ENCODE measurements at places on chromosomes 7 and 10.

DNA sequence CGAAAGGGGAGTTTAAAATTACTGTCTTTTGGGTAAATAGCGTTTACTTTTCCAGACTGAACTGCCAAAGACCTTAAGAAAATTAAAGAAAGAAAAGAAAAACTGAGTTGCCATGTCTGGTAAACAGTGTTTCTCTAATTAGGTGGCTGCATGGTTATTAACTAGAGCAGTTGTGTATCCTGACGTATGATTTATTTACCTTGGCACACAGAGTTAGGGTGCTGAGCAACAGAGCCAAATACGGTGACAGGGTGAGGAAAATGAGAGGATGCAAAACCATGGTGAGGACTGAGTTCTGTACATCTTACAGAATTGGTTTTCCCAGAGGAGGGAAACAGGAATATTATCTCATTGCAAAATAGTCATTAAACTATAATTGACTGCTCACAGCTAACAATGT is 546.4 kb upstream of the FZD8 start:
- DNase-seq, result no peak

DNA sequence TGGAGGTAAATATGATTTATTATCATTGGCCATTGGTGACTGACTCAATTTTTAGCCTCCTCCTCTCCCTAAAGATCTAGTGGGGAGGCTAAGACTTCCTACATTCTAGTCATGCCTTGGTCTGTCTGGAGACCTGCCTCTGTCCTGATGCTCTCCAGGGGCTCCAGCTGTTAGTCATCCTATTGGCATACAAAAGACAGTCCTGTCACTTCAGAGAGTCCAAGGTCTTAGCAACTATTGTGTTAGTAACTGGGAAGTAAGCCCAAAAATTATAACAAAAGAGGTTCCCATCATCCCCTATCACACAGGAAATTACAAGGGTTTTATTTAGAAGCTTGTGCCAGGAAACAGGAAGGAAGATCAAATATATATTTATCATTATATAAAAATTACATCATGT is 400.6 kb upstream of the VSTM2A start:
- DNase-seq, result no peak

DNA sequence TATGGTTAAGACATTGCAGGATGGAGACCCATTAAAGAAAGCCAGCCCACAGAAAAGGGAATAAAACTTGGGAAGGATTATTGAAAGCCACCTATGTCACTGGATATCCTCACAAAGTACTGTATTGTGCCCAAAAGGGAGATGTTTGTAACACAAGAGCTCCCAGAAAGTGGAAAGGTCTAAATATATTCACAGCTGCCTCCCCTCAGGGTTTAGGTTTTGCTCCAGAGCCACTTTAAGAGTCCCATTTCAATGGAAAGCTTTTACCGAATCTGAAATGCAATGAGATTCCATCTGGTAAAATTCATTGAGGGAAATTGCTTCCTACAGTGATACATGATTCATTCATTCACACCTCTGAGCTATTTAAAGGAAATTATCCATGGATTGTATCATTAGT is 176.4 kb downstream of the XPNPEP1 start:
- no peak for DNase-seq

GRCh38 chr7:133051066-133051465 is 30.8 kb downstream of the CHCHD3 start:
- peak; percentile 15 for DNase-seq

- DNase-seq, result peak; percentile 47
These were observed 98.1 kb downstream of the GPR37 start for GRCh38 chr7:124667312-124668153.

GRCh38 chr10:95300022-95300539 is 9.3 kb upstream of the PDLIM1 start:
- DNase-seq, result no peak

- DNase-seq, result no peak
These were observed 77.0 kb upstream of the INHBA start for GRCh38 chr7:41779918-41780317.

DNA sequence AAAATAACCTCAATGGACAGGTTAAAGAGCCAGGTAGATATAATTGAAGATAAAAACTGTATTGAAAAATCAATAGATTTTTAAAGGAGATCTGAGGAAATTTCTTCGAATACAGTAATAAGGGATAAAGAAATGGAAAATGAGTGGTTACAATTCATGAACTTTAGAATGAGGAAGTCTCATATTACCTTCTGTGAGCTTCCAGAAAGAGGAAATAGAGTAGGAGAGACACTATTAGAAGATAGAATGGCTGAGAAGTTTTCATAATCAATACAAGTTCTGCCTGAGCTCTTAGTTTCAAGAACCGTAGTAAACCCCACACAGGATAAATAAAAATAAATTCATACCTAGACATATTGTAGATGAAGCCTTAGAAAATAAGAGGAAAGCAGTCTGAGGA is 11.5 kb downstream of the SDK1 start:
- DNase-seq, result no peak

DNA sequence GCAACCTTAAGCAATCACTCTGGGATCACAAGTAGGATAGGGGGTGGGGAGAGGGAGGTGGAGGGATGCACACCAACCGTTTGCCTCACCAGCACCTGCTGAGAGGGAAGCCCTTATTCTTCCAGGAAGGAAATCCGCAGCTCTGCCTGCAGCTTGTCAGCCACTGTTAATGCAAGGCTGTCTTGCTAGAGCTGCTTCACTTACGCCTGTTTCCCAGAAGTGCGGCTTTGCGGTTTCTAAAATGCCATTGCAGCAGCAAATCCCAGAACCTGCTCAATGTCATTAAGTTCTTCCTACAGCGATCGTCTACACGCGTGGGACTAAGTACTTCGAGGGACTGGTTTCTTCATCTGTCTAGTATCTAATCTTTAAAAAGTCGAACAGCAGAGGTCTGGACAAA is 191.1 kb downstream of the ZMYND11 start:
- DNase-seq, result no peak

- no peak for DNase-seq
These were observed 218.0 kb downstream of the CREB5 start for GRCh38 chr7:28630350-28630749.

- no peak for DNase-seq
These were observed 252.0 kb downstream of the ELMO1 start for GRCh38 chr7:37196676-37197075.

DNA sequence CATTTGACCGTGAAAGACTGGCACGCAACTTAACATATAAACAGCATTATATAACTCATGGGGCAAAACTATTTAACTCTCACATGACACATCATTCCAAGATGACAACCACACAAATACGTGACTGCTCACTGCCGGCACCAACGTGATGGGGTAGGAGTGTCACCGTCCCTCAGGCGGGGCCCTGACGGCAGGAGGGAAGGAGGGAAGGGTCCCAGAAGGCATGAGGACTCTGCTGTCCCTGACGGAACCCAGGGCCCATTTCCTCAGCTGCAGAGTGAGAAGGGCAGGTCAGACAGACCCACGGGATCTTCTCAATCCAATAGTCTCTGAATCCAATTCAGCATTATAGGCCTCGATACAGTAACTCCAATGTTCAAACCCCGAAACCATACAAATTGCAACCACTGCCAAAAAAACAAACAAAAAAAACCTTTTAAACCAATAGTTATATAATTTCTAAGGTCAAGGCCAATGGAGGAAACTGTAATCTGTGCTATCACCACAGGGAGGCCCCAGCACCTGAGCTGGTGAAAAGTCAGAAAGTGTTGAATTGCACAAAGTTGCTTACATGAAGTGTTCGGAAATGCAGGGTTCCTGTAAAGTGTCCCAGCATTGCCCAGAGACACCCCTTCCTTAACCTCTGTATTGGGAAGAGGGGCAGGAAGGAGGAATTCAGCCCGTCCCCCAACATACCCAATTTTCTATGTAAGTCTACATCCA is 137.4 kb downstream of the TNS3 start:
- DNase-seq, result peak; percentile 20

- DNase-seq, result no peak
These were observed 16.4 kb downstream of the CUX1 start for GRCh38 chr7:101833799-101834198.

DNA sequence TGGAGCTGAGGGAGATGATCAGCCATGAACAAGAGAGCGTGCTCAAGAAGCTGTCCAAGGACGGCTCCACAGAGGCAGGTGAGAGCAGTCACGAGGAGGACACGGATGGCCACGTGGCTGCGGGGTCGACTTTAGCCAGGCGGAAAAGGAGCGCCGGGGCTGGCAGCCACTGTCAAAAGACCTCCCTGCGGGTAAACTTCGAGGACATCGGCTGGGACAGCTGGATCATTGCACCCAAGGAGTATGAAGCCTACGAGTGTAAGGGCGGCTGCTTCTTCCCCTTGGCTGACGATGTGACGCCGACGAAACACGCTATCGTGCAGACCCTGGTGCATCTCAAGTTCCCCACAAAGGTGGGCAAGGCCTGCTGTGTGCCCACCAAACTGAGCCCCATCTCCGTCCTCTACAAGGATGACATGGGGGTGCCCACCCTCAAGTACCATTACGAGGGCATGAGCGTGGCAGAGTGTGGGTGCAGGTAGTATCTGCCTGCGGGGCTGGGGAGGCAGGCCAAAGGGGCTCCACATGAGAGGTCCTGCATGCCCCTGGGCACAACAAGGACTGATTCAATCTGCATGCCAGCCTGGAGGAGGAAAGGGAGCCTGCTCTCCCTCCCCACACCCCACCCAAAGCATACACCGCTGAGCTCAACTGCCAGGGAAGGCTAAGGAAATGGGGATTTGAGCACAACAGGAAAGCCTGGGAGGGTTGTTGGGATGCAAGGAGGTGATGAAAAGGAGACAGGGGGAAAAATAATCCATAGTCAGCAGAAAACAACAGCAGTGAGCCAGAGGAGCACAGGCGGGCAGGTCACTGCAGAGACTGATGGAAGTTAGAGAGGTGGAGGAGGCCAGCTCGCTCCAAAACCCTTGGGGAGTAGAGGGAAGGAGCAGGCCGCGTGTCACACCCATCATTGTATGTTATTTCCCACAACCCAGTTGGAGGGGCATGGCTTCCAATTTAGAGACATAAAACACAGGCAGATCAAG is 3.3 kb downstream of the GDF2 start:
- DNase-seq, result no peak

- peak; percentile 50 for DNase-seq
These were observed at the start of gene RELN for GRCh38 chr7:103989200-103989784. RELN (minus strand) TSS chr7:103989658; CDS start chr7:103989356, 302 bp downstream.

DNA sequence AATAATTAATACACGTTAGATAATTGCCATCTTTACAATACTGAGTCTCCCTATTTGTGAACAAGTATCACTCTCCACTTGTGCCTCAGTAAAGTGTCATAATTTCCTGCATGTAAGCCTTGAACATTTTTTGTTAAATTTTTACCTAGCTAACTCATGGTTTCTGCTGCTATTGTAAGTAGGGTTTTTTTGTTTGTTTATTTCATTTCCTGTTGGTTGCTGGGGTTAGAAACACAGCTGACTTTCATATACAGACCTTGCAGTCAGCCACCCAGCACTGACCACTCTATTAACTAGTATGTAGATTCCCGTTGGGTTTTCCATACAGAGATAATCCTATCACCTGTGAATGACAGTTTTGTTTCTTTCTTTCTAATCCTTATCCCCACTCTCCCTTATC is 133.3 kb downstream of the MPP7 start:
- DNase-seq, result no peak

DNA sequence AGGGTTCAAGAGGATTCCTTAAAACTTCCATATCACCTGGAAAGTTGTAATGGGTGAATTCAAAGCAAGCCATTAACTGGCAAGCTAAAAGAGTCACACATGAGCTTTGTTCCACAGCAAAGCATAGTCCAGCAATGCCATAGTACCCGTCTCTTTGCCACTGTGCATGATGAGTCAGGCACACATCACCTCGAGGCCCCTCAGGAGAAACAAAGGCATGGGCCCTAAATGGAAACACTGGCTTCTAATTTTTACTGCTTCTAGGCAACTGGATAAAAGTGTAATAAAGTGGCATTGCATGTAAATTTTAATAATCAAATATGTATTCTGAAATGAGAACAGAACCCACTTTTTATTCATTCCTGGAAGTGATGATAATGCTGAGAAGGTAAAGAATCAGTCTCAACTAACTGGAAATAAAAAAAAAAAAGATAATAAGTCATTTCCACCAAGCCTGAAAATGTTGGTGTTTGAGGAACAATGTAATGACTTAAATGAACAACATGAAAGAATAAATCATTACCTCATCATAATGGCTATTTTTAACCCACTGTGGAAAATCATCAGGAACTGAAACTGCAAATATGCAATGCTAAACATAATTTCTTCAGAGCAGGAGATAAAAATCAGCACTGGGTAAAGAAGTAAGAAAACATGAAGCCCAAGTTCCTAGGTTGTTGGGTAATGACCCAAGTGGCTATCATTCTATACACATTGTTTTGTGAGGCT is 104.9 kb downstream of the CDK6 start:
- DNase-seq, result peak; percentile 48

DNA sequence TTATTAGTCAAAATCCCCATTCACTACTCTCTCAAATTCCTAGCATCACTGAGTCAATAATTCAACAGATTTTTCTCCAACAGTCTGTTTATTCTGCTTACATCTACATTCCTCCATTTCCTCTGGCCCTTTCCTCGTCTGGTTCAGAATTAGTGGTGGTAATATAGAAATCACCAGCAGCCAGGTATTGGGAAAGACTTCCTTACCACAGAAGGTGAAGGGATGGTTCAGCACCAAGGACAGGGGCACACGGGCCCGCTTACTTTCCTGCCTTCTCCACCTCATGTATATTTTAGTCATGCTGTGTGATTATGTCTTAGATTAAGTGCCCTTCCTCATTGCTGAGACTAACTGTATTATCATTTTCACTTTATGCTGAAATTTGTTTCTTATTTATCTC is 70.4 kb upstream of the APBB1IP start:
- peak; percentile 36 for DNase-seq

DNA sequence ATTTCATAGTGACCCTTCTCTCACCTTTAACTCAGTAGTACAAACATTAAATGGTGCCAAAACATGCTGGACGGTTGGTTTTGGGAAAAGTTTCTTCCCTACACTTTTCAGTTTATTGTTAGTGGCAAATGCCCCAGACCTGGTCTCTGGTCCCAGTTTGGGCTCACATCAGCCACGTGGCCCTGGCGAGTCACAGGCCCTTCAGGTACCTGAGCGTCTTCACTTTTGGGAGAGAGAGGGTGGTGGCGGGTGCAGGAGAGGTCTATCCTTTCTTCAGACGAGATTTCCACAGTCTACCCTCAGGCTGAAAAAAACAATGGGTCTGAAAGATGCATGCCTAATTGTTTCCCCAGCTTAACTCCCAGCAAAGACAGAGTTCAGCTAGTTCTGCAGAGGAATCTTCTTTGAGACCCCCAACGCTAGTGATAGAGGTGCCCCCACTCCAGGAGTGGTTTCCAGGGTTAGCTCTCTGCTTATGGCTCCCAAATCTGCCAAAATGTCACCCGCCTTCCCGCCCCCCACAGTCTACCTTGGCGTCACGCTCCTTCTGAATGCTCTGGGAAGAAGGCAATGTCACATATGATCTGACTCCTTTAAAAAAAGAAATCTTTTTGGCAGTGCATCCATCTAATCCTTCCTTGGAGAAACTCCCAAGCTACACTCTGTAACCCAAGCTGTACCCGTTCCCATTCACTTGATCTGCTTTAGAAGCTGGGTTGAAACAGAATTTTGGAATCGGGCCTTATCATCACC is 384.8 kb upstream of the FOXK1 start:
- DNase-seq, result no peak

GRCh38 chr7:129858490-129858889 is 94.3 kb downstream of the UBE2H start:
- DNase-seq, result no peak

DNA sequence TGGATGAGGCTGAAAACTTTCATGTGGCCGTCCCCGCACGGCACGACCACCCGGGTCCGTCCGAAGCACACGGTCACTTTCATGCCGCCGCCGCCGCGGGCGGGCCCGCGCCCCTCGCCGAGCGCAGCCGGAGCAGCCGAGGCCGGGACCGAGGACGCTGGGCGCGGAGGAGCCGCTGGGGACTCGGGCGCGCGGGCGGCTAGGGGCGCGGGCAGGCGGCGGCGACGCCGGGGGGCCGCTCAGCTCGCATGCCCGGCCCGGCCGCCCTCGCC is 247 bp downstream of the PARD3 start:
- no peak for DNase-seq

All from EL (cell line).